Uterus (tissue), 4 donors: ENCODE measurements at places on chromosomes 1 and 21. TPM values are rescaled to one million over a fixed set of nuclear protein-coding genes. Genes with fewer than 3 reads are reported as not detected.

The CEP170 gene
- total RNA-seq, result 114 TPM

The NBPF4 gene
- total RNA-seq, result not detected

The TNFAIP8L2 gene
- total RNA-seq, result 27.1 TPM

The SLC35D1 gene
- 5.0 TPM for total RNA-seq

The B3GALT2 gene
- total RNA-seq, result 0.21 TPM

The TFF3 gene
- total RNA-seq, result 49.7 TPM

The ABCA4 gene
- not detected for total RNA-seq

The LY9 gene
- total RNA-seq, result 0.35 TPM

The LRRC53 gene
- not detected for total RNA-seq

The MARK1 gene
- 13.5 TPM for total RNA-seq

The IQGAP3 gene
- total RNA-seq, result not detected

The PTAFR gene
- 7.1 TPM for total RNA-seq

The CDC20 gene
- 20.3 TPM for total RNA-seq

The TAS1R1 gene
- total RNA-seq, result not detected

The AMPD1 gene
- 1.3 TPM for total RNA-seq

The AMY1B gene
- total RNA-seq, result not detected

The FYB2 gene
- 8.2 TPM for total RNA-seq

The CFAP126 gene
- not detected for total RNA-seq

The OR2L3 gene
- 0.15 TPM for total RNA-seq

The RAB7B gene
- 5.9 TPM for total RNA-seq

The SPAG17 gene
- total RNA-seq, result not detected

The PTGFR gene
- total RNA-seq, result 64.0 TPM

The GPATCH2 gene
- 50.3 TPM for total RNA-seq

The S100A9 gene
- 175 TPM for total RNA-seq

The CYP4B1 gene
- total RNA-seq, result 14.1 TPM
